ENCODE measurements at places on chromosomes 7 and 10.

- no peak for DNase-seq
Measured at GRCh38 chr7:37758501-37759045, 75.0 kb downstream of the GPR141 start.

DNA sequence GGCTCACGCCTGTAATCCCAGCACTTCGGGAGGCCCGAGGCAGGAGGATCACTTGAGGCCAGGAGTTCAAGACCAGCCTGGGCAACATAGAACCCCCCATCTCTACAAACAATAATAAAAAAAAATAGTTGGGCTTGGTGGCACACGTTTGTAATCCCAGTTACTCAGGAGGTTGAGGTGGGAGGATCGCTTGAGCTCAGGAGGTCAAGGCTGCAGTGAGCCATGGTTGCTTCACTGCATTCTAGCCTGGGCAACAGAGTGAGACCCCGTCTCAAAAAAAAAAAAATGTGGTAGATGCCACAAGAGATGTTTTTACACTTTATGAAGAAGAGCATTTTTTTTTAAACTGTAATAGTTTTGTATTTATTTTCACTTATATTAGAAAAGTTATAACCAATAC, 12.8 kb downstream of the NYAP1 start:
- no peak for DNase-seq

GRCh38 chr10:42911359-42911758, 128.8 kb downstream of the BMS1 start:
- DNase-seq: no peak

- no peak for DNase-seq
Measured at GRCh38 chr10:70756700-70757360, 28.3 kb downstream of the TBATA start.

- DNase-seq: no peak
Measured at GRCh38 chr7:37290731-37291130, 157.9 kb downstream of the ELMO1 start.

GRCh38 chr10:1605999-1606940, 131.1 kb downstream of the ADARB2 start:
- DNase-seq: no peak

GRCh38 chr10:122034149-122034756, 45.3 kb downstream of the TACC2 start:
- no peak for DNase-seq

GRCh38 chr7:96822824-96823223, 113.2 kb upstream of the SEM1 start:
- no peak for DNase-seq

GRCh38 chr10:132341017-132341416, 9.0 kb downstream of the LRRC27 start:
- DNase-seq: no peak

DNA sequence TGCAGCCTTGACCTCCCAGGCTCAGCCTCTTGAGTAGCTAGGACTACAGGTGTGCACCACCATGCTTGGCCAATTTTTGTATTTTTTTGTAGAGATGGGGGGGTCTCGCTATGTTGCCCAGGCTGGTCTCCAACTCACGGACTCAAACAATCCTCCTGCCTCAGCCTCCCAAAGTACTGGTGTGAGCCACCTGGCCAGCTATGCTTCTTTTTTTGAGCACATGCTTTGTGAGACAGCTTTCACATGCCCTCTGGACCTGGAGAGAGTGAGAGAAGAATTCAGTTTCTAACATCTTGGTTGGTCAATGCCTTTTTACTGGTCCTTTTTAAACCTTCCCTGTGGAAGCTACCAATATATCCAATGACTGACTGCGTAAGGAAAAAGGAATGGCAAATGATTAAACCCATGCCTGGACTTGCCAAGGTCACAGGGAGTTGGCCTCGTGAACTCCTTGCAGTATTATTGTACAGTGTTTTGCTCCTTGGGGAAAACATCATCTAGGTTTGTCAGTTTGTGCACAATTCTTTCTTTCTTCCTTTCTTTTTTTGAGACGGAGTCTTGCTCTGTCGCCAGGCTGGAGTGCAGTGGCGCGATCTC, 6.2 kb upstream of the FOXK1 start:
- no peak for DNase-seq

DNA sequence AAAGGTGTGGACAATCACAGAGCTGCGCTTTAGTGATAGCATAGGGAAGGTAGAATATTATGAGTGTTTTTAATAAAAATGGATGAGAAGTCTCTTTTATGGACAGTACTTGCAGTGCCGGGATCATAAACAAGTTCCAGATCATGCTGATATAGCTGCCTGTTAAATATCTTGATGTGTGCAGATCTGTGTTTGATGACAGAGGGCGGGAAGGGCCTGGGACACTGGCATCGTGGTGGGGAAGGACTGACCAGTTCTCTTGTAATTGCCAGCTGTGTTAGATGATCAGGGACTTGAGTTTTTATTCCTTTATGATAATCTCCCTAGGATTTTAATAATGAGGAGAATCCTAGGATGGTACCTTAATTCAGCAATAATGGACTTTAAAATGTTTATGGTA, 14.6 kb downstream of the SND1 start:
- no peak for DNase-seq

- no peak for DNase-seq
Measured at GRCh38 chr10:89475125-89475524, 60.3 kb downstream of the SLC16A12 start.

DNA sequence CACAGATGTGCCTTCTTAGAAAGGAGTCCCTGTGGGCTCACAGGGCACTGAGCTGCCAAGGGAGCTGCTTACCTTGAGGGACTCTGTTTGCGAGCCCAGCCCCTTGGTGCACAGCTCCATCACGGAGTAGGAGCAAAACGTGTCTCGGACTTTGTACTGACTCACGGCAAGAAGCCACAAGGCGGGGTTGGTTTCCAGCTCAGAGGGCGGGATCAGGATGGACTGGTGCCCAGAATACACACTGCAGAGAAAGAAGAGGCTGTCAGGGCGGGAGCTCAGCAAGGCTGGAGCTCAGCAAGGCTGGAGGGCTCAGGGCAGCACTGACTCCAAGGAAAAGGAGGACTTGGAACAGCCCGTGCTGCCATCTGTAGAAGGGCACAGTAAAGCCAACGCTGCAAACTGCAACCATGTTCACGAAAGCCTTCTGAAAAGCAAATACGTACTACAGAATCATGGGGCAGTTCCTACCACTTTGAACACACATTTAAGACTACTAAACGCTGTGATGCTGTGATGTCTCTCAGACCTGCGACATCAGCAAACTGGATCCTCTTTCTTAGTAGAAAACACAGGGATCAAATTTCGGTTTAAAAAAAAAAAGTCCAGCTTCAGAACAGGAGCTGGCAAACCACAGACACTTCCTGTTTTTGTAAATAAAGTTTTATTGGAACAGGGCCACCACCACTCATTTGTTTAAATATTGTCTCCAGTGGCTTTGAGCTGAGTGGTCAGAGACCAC, 194.3 kb downstream of the ZMYND11 start:
- no peak for DNase-seq

- peak; percentile 76 for DNase-seq
Measured at GRCh38 chr10:121340271-121340831, 257.9 kb downstream of the FGFR2 start.

- DNase-seq: no peak
Measured at GRCh38 chr10:118832241-118832651, 77.5 kb upstream of the CACUL1 start.

GRCh38 chr7:69246758-69247157, 351.5 kb upstream of the AUTS2 start:
- no peak for DNase-seq

DNA sequence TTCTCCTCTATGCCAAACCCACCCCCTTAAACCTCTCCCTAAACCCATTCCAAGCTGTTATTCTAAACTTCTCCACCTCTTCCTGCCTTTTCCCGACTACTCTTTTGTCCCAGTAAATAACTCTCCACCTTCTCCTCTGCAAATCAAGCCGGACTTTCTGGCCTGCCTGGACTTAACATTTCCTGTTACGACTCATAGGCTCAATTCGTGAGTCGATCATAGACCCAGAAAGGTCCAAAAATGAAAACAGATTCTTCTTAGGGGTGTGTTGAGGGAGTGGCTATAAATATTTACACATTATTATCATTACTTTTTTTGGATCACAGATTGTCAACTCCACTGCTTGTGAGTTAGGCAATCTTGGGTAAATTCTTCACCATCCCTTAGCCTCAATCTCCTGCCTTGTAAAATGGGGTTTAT, 59.0 kb upstream of the HABP2 start:
- no peak for DNase-seq

GRCh38 chr7:48441848-48442492, 270.7 kb downstream of the ABCA13 start:
- DNase-seq: no peak

GRCh38 chr7:94303118-94303517, 91.6 kb upstream of the COL1A2 start:
- no peak for DNase-seq

- DNase-seq: no peak
Measured at GRCh38 chr7:150450491-150451001, at the start of gene GIMAP8. Gene GIMAP8, plus strand, starts transcription at chr7:150450630. Its CDS starts 16,069 bp downstream, at chr7:150466699.

- no peak for DNase-seq
Measured at GRCh38 chr10:5461203-5461588, 38.2 kb downstream of the CALML5 start.

GRCh38 chr7:42661312-42661711, 250.6 kb downstream of the C7orf25 start:
- DNase-seq: no peak

GRCh38 chr10:128476845-128477244, 350.6 kb upstream of the MKI67 start:
- no peak for DNase-seq

- DNase-seq: no peak
Measured at GRCh38 chr7:17027143-17027788, 145.5 kb upstream of the AGR3 start.

DNA sequence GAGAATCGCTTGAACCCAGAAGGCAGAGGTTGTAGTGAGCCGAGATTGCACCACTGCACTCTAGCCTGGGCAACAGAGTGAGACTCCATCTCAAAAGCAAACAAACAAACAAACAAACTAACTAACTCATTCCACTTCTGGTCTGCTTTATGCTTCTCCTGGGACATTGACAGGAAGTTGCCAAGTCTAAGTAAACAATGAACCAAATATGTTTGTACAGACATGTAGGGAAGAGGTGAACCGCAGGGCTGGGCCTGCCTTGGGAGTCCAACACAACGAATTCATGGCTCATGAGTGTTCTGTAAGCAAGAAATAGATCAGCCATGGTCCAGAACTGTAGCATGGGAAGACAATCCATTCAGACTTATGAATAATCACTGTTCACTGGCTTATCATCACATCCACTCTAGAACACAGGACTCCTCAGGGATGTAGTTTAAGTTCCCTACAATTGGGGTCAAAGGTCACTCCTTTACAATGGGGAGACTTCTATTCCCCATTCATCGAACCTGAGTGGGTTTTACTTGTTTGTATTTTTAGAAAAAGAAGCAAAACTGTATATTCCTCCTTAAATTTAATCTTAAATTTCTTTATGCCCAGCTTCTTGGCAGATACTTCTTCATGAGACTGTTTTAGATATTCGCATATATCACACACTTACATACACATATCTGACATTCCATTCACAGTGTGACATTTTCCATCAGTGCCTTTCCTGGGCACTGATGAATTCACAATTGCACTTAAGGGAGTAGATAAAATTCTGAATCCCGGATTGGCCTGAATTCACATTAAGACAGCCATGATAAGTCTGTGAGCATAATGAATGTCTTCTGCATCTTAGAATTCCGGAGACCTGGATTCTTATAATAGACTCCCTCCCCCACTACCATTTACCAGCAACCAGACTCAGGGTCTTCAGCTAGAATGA, 159.1 kb upstream of the EEPD1 start:
- DNase-seq: no peak

DNA sequence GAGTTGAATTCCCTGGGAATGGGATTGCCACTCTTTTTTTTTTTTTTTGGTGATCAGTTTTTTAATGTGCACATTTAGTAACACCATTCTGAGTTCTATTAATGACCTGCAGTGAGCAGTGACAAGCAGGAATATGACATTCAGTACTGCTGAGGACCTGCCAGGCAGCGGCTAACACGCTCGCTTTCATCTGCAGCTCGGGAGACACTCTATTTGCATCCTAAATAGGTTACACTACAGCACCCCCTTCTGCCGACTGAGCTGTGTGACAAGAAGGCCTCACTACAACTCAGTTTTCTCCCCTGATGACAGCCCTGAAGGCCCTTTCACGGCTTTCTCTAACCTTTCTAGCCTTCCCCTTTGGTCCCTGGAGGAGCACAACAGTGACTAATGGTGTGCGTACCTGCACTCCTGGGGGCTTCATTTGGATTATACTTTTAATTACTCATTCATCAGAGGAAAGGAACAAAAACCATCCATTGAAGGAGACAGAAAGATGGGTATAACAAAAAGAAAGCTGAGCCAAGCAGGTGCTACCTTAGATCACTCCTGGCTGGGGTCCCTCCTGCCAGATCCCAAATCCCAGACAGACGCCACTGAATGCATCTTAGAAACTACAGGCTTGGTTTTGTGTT, 872.4 kb downstream of the LRMDA start:
- peak; percentile 77 for DNase-seq

DNA sequence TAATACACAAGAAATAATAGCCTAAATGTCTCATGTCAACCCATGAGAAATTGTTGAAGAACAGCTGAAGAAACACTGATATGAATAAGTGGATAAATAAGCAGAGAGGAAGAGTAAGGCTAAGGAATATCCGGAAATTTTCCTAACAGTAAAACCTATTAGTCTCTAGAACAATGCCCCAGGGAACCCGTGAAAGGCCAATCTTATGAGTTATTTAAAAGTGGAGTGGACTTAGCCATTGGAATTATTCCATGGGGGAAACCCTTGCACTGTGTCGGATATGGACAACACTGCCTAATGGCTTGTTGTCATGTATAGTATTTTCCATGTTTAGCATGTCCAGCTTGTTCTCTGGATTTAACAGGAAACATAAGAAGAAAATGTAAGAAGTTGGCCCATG, 217.2 kb upstream of the PLXNA4 start:
- no peak for DNase-seq

GRCh38 chr7:27242555-27243339, at the start of gene EVX1:
Gene EVX1, plus strand, starts transcription at chr7:27242802. Its CDS starts 229 bp downstream, at chr7:27243031.
- no peak for DNase-seq

GRCh38 chr7:99614495-99614894, 2.3 kb upstream of the ZSCAN25 start:
- no peak for DNase-seq

- no peak for DNase-seq
Measured at GRCh38 chr10:35208949-35209613, 82.4 kb downstream of the CREM start.

GRCh38 chr7:157769526-157770215, 432.9 kb downstream of the DNAJB6 start:
- no peak for DNase-seq

GRCh38 chr7:93327006-93327633, 95.0 kb downstream of the VPS50 start:
- DNase-seq: no peak

GRCh38 chr7:141012044-141012685, 2.6 kb downstream of the MRPS33 start:
- peak; percentile 54 for DNase-seq

GRCh38 chr10:122239578-122240257, 31.4 kb upstream of the BTBD16 start:
- no peak for DNase-seq

- no peak for DNase-seq
Measured at GRCh38 chr10:123496375-123496774, 169.8 kb upstream of the GPR26 start.

GRCh38 chr10:49131507-49132361, 2.1 kb downstream of the FAM170B start:
- no peak for DNase-seq

Measured in NT2/D1 (cell line).